ENCODE measurements at places on chromosomes 16 and 17. TPM values are rescaled to one million over a fixed set of nuclear protein-coding genes. Genes with fewer than 3 reads are reported as not detected.

Gene TBC1D28
- not detected for polyA plus RNA-seq

DNA sequence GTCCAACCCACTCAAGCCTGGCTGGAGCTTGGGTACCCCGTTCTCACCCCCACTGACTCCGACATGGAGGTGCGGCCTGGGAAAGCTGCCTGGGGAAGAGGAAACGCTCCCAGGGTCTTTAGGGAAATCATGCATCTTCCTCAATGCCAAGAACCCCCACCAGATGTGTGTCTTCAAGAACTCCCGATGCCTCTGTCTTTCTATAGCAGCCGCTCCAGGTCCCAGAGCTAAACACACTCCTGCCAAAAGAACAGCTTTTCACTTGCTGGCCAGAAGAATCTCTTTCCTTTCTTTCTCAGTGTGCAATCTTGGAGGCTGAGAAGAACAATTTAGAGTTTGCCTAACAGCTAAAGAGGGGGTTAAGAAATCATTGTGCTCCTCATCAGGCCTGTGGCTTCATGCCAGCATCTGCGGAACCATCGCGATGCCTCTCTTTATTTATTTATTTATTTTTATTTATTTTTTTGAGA, 41.1 kb upstream of the MTSS2 start:
- no peak for DNase-seq

Gene ASPA
- not detected for polyA plus RNA-seq

- no peak for DNase-seq
Measured at GRCh38 chr17:76986365-76986764, 118.2 kb downstream of the MGAT5B start.
